Left lung (tissue), 14 donors: ENCODE measurements at places on chromosomes 3 and 15. TPM values are rescaled to one million over a fixed set of nuclear protein-coding genes. Genes with fewer than 3 reads are reported as not detected.

Gene ATP10A
- polyA plus RNA-seq = 0.70 TPM

Gene PRR20G
- polyA plus RNA-seq = not detected

Gene MCTP2
- polyA plus RNA-seq = 25.9 TPM

DNA sequence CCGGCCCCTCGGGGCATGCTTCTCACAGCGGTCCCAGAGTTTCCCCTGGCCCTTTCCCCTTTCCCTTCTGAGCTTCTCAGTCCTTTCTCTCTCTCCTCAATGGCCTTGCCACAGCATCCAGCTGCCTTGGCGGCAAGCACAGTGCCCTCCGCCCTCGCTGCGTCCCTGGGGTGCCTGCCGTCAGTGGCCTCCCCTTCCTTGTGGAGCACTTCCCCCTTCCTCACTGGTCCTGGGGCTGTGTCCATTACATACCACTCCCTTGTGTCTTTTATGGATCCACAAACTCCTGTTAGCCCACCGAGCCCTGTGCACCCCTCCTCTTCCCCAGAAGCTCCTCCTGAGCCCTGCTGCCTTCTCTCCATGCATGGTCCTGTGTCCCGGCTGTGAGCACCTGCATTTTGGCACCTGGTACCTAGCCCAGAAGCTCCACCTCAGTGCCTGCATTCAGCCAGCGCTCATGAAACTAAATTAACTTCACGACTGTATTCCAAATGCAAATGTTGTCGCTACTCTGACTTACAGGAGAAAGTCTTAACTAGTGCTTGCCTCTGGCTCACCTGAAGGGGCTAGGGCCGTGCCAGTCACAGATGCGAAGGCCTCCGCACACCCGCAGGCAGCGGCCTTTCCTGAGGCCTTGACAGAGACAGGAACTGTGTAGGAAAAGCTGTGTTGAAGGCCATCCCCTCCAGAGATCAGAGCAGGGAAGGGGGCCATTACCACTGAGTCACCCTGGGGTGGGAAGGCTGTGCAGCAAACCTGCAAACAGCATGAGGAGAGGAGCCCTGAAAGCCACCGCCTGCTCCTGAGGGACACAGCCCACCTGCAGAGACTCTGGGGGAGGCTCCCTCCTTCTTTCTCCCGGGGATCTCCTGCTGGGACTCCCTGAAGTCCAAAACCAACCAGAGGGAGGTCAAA is 19.1 kb upstream of the KLF13 start:
- peak; percentile 73 for DNase-seq

- DNase-seq = no peak
These were observed 135.7 kb downstream of the FOXP1 start for GRCh38 chr3:71447803-71448202.

DNA sequence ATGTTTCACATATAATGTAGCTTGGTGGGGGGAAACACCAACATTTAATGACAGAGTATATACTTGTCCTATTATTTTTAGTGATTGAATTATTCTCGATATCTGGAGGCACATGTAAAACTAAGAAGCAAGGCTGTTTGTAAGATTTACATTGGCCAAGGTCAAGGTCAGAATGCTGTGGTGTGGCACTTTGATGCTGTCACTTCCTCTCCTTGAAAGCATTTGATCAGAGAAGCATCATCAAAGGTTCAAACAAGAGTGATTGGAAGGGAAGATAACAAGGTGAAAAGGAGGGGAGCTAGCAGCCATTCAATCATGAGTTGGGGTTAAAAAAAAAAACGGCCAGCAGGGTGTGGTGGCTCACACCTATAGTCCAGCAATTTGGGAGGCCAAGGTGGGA is 26.4 kb downstream of the RTF1 start:
- no peak for DNase-seq

DNA sequence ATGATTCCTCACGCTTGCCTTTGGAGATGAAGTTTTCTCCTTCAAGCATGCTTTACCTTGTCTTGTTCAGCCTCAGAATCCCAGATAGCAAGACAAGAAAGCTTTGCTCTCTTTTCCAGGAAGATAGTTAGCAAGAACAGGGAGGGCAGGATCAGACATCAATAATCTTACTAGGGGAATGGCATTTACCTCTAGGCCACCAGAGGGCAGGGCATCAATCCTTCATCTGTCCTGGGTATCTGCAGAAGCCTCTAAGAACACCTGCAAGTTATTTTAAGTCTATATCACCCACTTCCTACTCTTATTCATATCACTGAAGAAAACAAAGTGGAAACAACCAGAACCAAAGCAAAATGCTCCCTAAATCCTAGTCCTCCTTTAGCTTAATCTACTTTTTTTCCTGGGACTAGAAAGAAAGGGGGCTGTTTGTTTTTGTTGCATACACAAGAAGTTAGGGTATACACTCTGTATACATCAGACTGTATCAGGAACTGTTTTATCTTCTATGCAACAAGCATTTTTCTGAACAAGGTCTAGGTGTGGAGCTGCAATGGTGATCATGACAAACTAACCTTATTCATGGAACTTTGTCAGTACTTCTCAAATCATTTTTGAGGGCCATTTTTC is 862.5 kb downstream of the CADM2 start:
- no peak for DNase-seq

GRCh38 chr15:80061582-80061981 is 2.1 kb downstream of the ZFAND6 start:
- DNase-seq = no peak

- DNase-seq = no peak
These were observed 46.3 kb downstream of the LIMD1 start for GRCh38 chr3:45640724-45641361.
